ENCODE measurements at places on chromosomes 11 and 22.
A peak's percentile ranks its signal among the peaks of the same experiment; 100 is the strongest.

- DNase-seq = no peak
Observed at GRCh38 chr11:75665126-75665525, 3.7 kb downstream of the MAP6 start.

DNA sequence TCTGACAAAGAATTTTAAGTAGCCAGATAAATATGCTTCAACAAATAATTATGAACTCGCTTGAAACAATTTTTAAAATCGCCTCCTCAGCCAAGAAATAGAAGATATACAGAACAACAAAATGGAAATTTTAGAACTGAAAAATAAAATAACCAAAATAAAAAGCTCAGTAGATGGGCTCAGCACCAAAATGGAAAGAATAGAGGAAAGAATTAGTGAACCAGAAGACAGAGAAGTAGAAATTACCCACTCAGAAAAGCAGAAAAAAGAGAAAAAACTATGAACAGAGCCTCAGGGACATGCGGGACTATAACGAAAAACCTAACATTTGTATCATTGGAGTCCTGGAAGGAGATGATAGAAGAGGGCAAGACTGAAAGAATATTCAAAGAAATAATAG is 7.4 kb downstream of the COMMD9 start:
- DNase-seq = no peak

GRCh38 chr22:26724414-26724813 is 67.0 kb downstream of the MIAT start:
- DNase-seq = no peak

DNA sequence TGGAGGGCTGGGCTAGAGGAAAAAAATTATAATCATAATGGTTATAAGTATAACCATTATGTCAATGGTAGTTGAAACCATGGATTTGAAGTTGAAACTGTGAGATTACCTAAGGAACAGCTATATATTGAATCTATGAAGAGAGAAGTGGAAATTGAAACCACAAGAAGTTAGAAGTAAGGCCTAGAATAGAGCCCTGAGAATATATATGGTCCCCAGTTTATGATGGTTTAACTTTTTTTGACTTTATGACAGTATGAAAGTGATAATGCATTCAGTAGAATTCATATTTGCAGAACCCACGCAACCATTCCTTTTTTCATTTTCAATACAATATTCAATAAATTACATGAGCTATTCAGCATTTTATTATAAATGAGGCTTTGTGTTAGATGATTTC is 15.0 kb downstream of the AASDHPPT start:
- no peak for DNase-seq

- DNase-seq = no peak
Observed at GRCh38 chr11:106234794-106235193, 157.3 kb downstream of the AASDHPPT start.

GRCh38 chr11:20155683-20156279 is 4.5 kb downstream of the DBX1 start:
- DNase-seq = no peak

DNA sequence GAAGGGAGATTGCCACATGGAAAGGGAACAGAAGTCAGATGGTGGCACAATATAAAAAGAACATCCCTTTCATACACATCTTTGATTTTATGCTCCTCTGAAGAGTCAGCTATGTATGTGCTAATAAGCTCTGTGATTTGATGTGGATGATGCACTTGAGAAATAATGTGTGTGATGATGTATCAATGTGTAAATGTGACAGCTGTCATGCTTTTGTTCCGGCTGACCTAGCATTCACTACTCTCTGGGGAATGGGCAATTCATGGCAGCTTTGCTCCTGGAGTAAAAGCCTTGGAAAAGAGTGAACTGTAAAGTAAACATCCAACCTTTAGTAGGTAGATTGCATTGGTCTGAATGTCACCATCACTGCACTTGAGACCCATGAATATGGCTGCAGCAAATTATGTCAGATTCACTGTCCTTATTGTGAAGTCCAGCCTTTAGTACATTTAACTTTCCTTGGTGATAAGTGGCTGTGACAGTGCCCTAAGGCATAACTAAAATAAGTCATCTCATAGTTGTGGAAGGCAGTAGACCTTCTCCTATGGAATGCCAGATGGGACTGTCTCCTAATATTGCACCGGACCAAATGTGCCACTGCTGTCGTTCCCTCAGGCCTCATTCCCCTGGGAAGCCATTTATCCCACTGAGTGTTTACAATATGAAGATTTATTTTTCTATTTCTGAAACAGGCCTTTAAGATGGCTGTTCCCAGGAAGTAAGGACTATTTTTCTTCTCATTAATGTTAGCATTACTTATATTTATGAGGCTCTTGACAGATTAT is 178.2 kb upstream of the CCDC90B start:
- no peak for DNase-seq

DNA sequence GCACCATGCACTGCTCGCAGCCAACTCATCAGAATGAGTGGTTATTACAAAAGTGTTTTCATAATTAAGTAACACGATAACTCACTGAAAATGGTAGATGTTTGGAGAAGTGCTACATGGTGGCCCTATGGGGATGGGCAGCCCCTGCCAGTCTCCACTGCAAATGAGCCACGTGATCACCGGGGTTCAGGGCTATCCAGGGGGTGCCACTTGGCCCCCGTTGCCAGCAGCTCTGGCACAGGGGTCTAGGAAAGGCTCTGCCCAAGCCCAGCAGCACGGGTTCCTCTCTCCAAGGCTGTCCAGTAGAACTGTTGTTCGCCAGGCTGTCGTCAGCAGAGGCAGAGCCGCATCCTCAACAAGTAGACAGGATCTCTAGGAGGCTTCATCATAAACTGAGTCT is 382.1 kb upstream of the B3GAT1 start:
- DNase-seq = no peak

- peak; percentile 52 for DNase-seq
Observed at GRCh38 chr11:13644997-13645687, 23.3 kb upstream of the FAR1 start.

- DNase-seq = no peak
Observed at GRCh38 chr22:24186892-24187670, 5.8 kb downstream of the SUSD2 start.

GRCh38 chr11:72972496-72973128 is 158.4 kb downstream of the ATG16L2 start:
- no peak for DNase-seq

- no peak for DNase-seq
Observed at GRCh38 chr22:11627436-11627797, 3900.6 kb upstream of the OR11H1 start.

GRCh38 chr11:32034680-32035079 is 56.2 kb upstream of the RCN1 start:
- DNase-seq = no peak

- no peak for DNase-seq
Observed at GRCh38 chr11:34266090-34266912, 91.5 kb downstream of the ABTB2 start.

GRCh38 chr11:106160494-106160893 is 83.0 kb downstream of the AASDHPPT start:
- no peak for DNase-seq

- DNase-seq = peak; percentile 79
Observed at GRCh38 chr22:47053726-47054141, 291.3 kb downstream of the TBC1D22A start.

GRCh38 chr22:11627798-11628650 is 3900.0 kb upstream of the OR11H1 start:
- no peak for DNase-seq

DNA sequence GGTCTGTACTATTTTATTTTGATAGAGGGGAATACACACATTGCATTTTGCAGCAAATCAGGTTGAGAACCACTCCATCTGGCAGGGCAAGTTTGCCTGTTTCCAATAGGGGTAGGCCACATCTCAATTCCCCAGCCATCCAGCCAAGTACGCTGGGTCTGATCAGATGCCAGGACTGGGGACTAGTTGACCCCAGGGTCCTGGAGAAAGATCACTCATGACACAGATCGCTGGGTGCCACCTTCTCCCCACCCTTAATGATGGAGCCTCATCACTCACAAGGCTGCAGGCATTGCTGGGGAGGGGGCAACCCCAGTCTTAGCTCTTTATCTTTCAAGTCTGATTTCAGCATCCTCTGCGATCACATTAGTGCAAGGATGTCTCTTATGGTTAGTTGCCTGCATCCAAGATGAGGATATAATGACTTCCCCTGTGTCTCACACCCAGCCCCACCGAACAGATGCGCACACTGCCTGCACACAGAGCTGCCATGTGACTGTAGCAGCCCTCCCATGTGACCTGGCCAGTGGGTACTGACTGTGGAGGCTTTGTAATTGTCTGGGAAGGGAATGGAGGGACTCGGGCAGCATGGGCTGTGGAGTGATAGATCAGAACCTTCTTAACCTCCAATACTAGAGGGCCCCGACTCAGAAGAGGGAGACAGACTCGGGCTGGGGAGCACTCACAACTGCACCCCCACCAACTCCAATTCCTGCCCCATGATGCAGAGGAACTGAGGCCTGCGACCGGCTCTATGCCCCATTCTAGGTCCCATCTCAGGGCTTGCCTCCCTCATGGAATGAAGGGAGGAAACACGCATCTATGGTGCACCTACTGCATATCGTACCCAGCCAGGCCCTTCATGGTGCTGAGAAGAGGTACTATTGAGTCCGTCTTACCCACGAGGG is 155.8 kb downstream of the DSCAML1 start:
- no peak for DNase-seq

- DNase-seq = no peak
Observed at GRCh38 chr11:122757201-122757600, 81.1 kb upstream of the CRTAM start.

- no peak for DNase-seq
Observed at GRCh38 chr11:35619116-35619854, 1.0 kb downstream of the FJX1 start.

GRCh38 chr22:50605002-50605612 is 4.5 kb downstream of the MAPK8IP2 start:
- DNase-seq = no peak

GRCh38 chr22:23639661-23640060 is 7.5 kb upstream of the DRICH1 start:
- no peak for DNase-seq

GRCh38 chr11:75779960-75780359 is 11.4 kb downstream of the DGAT2 start:
- no peak for DNase-seq

DNA sequence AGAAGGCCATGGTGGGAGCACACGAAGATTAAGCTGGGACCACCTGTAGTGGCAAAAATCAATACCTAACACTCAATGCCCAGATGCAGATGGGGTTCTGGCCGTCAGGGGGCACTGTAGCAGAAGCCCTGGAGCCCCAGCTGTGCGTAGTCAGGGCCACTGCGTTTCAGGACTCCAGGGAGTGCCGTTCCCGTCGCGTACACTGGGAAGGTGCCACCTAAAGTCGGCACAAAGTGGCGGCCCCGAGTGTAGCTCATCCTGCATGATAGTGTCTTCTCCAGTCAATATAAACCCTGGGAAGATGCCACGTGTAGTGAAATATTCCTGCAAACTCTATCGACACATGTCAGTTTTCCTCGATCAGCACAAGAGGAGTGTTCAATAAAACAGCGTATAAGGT is 123.8 kb upstream of the NTM start:
- DNase-seq = no peak

DNA sequence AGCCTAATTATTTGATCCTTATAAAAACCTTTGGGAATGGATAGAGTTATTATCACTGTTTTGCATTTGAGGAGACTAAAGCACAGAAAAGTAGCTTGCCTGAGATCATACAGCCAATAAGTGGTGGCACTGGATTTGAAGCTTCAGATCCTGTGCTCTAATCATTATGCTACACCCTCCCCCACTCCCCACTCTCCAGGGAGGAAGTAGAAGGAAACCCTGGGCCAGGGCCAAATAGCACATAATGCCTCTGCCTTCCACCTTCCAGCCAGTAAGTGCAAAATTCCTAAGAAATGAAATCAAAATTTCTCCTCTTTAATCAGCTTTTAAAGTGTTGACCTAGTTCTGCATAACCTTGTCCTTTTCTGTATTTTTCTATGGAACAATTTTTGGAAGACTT is 61.6 kb downstream of the SIK2 start:
- DNase-seq = peak; percentile 56

DNA sequence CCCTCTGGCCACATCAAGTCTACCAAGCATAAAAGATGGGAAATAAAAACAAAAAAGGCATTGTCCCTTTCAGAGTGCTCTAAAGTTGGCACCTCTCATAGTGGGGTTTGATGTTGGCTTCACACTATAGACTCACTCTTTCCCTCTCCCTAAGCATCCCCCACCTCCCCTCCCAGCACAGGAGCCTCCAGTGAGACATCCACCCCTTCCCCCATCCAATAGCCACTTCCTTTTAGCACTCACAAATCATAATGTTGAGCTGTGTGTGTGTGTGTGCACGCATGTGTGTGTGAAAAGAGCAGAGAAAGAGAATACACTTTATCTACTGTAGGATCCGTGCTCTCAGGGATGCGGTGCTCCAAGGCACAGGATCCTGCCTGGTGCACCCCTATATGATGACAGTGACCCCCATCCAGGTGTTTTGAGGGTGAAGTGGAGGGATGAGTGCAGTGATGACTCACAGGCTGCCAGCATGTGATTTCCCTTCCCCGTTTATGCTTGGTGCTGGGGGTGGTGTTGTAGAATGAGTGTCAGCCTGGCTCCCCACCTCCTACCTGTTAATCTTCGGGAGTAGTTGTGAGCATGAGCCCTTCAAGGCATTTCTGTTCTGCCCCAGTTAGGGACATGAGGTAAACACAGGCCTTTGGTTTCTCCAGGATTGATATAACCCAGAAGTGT is 235.2 kb upstream of the B3GAT1 start:
- DNase-seq = no peak

- no peak for DNase-seq
Observed at GRCh38 chr11:118364956-118365615, 5.7 kb downstream of the UBE4A start.

DNA sequence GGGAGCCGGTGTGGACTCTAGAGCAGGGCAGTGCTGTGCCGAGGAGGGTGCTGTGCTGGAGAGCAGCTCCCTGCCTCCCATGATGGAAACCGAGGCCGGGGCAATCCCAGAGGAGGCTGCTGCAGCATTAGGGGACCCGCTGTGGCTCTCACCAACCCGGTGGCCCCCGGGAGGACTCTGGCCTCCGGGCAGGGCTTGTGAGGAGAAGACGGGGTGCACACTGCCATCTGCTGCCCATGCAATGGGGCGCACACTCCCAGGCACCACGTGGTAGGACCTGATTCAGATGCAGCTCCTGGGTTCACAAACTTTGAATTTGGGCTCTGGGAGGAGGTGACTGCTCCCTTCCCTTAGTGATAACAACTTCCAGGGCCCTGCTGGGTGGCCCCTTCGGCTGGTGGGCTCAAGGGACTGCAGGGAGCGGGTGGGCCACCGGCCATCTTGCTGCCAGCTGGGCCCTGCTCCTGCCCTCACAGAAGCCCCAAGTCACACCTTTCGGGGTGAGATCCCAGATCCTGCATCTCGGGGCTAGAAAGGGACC is 93.8 kb upstream of the FGF3 start:
- DNase-seq = no peak
